ENCODE measurements at places on chromosomes 12 and 14.
A peak's percentile ranks its signal among the peaks of the same experiment; 100 is the strongest.

DNA sequence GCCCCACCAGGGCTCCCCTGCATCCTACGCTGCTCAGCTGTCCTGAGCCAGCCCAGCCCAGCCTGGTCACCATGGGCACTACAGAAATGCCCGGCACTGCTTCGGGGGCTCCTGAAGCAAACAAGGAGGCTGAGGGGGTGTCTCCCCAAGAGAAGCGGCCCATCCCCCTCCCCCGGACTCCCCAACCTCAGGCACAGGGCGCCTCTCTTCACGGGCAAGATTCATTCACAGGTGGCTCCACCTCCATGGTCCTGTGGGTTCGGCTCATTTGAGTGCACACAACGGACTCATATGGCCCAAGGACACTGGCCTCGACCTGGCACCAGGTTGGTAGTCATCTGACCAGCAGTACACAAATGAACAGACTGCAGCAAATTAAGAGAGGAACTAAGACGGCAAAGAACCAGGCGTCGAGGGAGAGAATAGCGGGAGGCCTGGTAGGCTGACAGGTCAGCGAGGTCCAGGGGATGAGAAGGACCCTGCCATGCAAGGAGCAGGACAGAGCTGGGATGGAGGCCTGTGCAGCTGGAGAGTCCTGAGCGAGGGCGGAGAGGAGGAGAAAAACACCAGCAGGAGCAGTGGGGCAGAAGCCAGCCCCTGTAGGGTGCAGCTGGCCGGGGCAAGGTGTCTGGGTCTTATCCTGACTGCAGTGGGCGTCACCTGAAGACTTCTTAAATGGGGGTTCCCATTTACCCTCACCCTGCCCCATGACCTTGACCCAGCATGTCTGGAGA, 60.2 kb downstream of the PRIMA1 start:
- DNase-seq = no peak

DNA sequence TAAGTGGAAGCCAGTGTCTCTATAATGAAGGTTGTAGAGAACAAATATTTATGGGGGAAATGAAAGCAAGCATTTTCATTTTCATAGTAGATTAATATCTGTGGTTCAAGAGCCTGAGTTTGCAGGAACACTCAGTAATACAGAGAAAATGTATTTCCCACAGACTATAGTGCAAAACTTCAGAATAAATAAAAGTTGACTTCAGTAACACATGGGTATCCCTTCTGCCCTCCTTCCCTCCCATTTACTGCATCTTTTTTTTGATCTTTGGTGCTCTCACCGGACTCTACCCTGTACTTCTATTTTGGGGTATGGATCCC, 75.3 kb upstream of the AMN1 start:
- DNase-seq = no peak

GRCh38 chr12:11902525-11902875, 168.2 kb upstream of the BCL2L14 start:
- DNase-seq = no peak

GRCh38 chr12:82567688-82568087, 119.0 kb upstream of the TMTC2 start:
- DNase-seq = no peak

- DNase-seq = no peak
These were observed 46.1 kb downstream of the DIO2 start for GRCh38 chr14:80164991-80165721.

DNA sequence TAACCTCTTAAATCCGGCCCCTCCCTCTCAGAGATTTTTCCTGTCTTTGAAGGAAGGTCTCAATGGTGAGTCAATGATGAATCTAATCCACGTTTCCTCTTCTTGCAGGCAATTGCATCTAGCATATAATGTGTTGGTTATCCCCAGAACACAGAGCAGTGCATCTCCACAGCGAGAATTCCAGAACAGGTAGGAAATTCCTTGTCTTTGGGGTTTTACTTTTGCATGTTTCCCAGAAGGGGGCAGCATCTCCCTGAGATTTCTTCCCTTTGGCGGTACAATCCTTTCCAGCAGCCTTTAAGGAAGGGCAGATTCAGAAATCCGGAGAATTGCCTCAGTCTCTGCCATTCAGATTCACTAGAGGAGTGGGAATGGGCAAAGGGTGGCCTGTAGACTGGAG, 128.0 kb downstream of the KCNA5 start:
- DNase-seq = peak; percentile 20

GRCh38 chr14:87179936-87180335, 813.0 kb downstream of the GALC start:
- no peak for DNase-seq

DNA sequence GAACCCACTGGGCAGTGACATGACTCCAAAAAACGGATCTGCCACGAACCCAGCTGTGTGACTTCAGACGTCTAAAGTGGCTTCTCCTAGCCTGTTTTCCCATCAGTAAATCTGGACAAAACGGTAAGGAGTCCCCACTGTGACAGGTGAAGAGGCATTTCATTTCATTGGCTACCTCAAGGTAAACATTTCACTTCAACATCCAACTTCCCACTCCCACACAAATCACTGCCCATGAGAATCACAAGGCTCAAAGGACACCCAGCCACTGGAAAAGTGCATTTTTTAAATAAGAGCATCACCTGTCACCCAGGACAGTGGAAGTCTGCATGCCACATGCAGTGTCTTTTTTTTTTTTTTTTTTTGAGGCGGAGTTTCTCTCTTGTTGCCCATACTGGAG, 27.9 kb downstream of the HSP90AA1 start:
- no peak for DNase-seq

DNA sequence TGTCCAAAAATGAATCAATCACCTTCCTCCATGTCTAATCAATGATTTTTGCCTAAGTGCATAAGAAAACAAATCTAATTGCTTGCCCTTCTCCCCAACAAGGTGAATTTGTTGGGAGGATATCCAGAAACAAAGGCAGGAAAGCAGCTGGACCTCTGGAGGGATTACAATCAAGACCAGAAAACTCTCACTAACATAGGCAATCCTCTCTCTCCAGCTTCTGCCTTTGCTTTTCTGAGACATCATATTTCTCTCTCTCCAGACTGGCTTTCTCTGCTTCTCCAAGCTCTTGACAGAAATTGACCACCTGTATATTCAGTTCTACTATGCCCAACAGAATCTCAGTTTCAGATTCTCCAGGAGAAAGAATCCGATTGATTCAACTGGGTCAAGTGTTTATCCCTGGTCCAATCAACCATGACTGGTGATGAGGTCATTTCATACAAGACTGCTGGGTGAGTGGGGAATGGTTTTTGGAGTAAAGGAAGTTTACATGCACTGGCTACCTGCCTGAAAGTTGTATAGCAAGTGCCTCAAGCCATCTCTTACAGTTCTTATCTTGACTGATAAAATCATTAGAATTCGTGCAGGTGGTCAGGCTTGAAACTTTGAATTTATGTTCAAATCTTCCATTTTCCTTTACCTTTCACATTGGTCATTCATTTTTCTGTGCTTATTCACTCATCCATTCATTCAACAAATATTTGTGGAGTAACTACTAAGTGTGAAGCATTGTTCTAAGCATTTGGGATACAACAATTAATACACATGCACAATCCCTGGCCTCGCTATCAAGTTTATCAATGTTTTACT, 22.2 kb upstream of the CFAP54 start:
- DNase-seq = no peak

- no peak for DNase-seq
These were observed 4.3 kb downstream of the HNF1A start for GRCh38 chr12:120982659-120983058.

DNA sequence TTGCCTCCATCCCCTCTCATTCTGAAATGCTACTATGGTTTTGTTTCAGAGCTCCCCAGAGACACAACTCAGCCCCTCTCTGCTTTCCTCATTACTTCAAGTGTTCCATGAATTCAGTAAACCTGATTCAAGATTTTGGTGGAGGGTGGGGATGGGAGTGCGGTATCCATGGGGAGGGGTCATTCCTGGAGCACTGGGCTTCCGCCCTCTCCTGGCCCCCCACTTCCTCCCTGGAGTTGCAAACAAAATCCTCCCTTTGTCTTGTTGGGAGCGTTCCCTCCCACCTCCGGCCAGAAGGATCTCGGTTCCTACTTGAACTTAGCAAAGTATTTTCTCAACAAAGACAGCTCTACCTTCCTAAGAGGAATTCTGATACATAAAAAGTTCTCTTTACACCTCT, 71.8 kb upstream of the LTA4H start:
- no peak for DNase-seq

- no peak for DNase-seq
These were observed 60.7 kb upstream of the GZMB start for GRCh38 chr14:24694680-24695079.

DNA sequence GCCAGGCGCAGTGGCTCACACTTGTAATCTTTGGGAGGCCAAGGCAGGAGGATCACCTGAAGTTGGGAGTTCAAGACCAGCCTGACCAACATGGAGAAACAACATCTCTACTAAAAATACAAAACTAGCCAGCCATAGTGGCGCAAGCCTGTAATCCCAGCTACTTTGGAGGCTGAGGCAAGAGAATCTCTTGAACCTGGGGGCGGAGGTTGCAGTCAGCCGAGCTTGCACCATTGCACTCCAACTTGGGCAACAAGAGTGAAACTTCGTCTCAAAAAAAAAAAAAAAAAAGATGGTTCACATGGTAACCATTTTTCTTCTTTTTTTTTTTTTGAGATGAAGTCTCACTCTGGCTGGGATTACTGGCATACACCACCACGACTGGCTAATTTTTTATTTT, 35.3 kb downstream of the SLC2A14 start:
- no peak for DNase-seq

- DNase-seq = no peak
These were observed 82.6 kb upstream of the SLC38A4 start for GRCh38 chr12:46908236-46908935.

DNA sequence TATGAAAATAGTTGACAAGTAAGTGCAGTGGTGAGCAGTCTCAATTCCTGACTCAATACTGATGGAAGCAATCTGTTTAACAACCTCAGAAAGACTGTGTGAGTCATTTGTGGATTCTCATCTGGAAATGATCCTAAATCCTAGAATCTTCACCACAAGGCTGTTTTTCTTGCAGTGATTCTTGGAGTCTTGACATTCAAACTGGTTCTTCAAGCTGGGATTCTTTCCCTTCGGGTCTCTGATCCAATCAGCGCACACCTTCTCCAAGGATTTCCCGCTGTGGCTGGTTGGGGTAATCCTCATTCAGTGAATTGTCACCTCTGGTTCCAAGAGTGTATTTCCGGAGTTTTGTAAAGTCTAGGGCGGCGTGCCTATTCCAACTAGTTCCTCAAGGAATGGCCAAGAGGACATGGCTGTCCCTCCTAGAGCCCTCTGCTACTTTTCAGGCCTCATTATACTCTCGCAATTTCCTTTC, 37.7 kb upstream of the FOXJ2 start:
- DNase-seq = no peak

- DNase-seq = no peak
These were observed 493.1 kb upstream of the CCDC196 start for GRCh38 chr14:65993103-65993502.

- no peak for DNase-seq
These were observed 42.5 kb upstream of the VPS33A start for GRCh38 chr12:122308811-122309210.

GRCh38 chr12:78308701-78309100, 478.0 kb downstream of the NAV3 start:
- DNase-seq = no peak

DNA sequence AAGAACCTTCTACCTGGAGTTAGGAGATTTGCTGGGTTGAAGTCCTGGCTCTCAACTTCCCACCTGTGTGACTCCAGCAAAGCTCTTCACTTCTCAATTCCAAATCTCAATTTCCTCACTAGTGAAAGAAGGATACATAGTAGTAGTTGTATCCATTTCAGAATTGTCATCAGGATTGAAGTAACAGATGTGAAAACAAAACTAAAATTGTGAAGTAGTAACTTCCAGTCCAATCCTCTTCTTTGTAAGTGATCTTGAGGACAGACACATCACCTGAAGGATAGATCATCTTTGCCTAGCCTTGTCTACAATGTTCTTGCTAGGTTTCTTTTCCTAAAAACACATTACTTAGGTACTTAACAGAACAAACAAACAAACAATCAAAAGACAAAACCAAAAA, 1.2 kb upstream of the LRRK2 start:
- no peak for DNase-seq

DNA sequence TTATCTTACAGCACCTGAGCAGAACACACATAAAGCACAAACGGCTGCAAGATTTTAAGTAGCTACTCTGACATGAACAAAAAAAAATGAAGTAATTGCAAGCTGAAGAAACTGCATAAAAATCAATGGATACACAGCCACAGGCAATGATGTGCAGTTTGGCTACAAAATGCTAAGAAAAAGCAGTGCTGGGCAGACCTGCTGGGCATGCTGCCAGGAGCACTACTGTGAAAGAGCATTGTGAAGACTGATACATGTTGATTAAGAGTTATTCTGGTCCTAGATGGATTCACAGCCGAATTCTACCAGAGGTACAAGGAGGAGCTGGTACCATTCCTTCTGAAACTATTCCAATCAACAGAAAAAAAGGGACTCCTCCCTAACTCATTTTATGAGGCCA, 20.1 kb upstream of the RTN1 start:
- DNase-seq = peak; percentile 79

- no peak for DNase-seq
These were observed 4.6 kb upstream of the SPX start for GRCh38 chr12:21521541-21521940.

DNA sequence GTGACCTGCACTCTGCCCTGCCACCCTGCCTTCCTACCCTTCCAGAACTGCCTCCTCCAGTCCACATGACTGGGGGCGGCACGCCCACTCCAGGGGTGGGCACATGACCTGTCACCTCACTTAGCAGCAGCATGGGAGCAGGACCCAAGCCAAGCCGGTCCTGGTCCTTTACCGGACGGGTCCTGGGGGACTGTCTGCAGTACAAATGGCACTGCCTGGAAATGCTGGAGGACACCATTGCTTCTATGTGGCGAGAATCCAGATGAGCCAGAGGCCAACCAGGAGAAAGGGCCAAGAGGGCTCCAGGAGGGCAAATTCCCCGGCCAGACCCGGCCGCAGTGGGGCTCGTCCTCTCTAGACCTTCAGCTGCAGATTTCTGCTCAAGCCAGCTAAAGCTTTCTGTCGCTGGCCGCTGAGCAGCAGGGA, 33.1 kb downstream of the ITPK1 start:
- no peak for DNase-seq

DNA sequence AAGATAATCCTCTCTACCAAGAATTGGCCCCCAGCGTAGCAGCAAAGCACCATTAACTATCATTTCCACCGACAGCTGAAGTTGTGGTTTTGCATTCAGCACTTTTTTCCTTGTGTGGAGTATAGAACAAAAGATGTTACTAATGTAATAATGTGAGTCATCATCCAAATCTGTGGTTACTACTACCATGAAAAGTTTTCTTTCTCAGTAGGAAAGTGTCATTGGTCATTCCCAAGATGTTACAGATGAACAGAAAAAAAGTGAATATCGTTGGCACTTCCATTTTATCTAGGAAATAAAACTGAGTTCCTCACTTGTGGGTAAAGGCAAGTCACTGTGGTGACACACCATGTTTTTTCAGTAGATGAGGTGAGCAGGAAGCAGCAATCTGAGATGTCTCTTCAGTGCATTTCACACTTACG, 30.3 kb upstream of the IFNG start:
- DNase-seq = no peak

Data from testis (tissue), 5 donors.